ENCODE measurements at places on chromosomes 7 and 10.
A peak's percentile ranks its signal among the peaks of the same experiment; 100 is the strongest.

DNA sequence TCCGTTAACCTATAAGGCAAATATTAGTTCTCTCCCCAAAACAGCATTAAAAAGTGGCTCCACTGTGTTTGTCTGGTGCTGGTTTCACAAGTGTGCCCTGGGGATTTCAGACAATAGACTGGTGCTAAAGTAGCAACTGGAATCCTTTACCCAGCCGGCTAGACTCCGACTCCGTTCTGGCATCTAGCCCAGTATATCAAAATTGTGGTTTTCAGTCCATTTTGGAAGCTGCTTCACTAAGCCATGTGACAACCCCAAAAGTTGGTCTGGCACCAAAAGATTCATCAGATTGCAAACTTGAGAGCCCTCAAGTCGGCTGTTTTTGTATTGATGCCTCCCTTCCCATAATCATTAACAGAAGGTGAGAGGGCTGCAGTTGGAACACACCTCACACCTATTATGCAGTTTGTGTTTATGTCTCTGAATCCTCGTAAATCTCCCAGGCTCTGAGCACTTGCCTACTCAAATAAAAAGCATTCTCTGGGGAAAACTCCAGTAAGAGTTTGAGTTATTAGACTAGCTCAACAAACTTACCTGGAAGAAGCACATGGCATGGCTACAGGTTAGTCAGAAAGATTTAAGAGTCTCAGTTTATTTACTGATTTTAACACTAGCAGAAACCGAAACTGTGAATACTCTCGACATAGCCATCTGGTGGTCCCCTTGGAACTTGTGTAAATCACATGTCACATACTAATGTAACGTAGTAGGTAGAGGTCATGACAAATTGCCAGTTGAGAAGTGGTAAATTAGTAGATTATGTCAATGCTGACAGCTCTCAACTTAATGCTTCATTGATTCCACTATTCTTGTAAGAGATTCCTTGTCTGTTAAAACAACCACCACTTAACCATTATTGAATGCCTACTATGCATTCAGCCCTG, 14.8 kb upstream of the WNT16 start:
- DNase-seq, result peak; percentile 86

GRCh38 chr10:44723619-44724325, 187.4 kb upstream of the TMEM72 start:
- DNase-seq, result no peak

GRCh38 chr7:79050603-79051002, 402.9 kb downstream of the MAGI2 start:
- DNase-seq, result peak; percentile 28

DNA sequence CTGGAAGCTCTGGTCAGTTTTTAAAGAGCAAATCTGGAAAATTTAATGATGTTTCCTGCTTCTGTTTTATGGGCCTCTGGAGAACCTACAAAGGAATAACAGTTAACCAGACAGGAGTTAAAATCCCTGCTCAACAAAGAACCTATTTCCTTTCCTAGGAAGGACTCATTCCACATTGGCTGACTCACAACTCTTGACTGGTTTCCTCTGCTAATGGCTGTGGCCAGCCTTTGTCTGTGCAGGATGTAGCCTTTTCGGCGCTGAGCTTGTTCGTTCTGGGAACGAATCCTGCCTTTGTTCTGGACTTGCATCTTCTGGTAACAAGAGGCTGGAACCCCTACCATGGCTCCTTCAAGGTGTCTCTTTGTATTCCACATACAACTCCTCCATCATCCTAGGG, 112.8 kb upstream of the PDCD4 start:
- no peak for DNase-seq

DNA sequence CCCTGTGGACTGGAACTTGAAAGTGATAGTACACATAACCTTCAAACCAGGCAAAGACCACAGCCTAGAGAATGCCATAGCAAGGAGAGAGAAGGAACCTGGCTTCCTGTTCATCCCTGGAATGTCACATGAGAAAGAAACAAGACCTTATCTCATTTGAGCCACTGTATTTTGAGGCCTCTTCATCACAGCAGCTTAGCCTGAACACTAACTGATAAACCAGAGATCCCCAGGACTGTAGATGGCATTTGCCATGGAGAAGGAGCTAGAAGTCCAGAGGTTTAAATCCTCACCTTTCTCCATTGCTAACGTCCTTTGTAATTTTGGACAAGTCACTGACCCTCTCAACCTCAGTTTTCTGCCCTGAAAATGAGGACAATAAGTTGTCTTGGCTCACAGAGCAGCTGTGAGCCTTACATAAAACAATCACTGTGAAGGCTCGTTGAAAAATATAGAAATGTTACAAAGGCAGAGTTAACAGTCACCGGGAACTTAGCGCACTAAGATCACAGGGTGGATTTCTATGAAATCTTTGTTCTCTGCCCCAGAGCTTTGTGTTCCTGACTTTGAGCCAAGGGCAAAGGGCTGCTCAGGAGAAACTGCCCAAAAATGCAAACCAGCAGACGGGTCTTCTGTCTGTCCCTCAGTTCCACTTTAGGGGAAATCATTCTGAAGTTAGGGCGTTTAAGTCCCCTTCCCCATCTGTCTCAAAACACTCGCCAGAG, 197.0 kb downstream of the USP6NL start:
- no peak for DNase-seq

GRCh38 chr7:110548372-110548771, 542.6 kb upstream of the LRRN3 start:
- DNase-seq, result no peak

DNA sequence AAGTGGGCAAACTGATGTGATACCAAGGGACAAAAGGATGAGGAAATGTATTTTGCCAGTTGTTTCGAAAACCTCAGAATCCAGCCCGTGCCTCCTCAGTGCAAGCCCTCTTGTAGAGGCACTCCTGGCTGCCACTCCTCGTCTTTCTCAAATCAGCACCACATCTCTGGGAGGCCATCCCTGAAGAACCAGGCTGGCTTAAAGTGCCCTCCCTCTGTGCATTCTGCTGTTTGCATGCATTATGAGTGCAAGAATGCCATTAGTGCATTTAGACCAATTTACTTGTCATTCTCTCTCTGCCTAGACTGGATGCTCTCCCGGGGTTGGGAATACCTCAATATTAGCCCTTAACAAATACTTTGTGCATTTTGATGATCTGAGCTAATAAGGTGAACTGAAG, 19.9 kb upstream of the FAM180A start:
- DNase-seq, result no peak

DNA sequence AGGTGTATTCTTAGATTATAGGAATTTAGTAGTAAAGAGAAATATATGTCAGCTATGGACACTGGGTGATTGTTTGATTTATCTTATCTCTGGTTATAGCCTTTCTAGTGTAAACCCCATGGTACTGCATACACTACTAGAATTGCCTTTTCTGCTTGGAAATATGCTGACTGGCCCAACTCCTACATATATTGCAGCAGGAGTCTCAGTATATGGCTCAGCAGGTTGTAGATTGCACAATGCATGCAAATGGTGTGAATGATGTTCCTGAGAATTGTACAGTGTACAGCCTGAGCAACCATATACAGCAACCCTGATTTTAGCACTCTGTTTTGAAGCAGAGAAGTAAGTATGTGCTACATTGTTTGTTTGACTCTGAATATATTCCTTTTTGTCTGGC, 153.4 kb upstream of the NPY start:
- DNase-seq, result no peak

DNA sequence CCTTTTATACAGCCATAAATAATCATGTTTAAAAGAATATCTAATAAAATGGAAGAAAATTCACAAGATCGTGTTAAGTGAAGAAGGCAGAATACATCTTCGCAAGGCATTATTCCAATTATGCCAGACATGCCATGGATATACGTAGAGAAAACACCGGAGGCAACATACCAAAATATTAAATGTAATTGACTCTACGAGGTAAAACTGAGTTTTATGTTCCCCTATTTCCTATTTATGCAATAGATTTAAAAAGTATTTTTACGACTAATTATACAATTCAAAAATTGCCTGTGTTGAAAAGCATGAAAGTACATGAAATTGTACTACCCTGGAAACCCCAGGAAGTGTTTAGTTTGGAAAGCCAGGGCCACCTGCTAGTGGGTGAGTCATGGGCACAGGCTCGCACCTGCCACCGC, 936 bp upstream of the REPIN1 start:
- DNase-seq, result no peak

DNA sequence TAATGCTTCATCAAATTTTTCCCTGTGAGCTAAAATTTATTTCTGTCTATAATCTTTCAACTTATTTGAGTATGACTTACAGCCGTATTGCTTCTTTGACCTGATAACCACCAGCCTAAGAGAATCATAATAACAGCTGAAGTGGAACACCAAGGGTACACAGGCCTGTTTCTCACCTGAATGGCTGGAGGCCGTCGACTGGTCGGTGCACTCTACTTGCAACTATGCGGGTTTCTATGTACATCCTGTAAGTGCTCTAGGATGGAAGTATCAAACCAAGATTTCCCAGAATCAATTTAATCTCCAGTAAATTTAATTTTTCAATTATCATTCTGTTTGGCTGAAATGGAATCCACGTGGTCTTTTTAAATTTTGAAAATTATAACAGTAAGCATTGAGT, 504.8 kb upstream of the PHF14 start:
- no peak for DNase-seq

- DNase-seq, result no peak
Observed at GRCh38 chr7:77537136-77537777, at the start of gene PTPN12. TSS of gene PTPN12 (plus strand) at chr7:77537295. CDS start at chr7:77537547, 252 bp downstream.

DNA sequence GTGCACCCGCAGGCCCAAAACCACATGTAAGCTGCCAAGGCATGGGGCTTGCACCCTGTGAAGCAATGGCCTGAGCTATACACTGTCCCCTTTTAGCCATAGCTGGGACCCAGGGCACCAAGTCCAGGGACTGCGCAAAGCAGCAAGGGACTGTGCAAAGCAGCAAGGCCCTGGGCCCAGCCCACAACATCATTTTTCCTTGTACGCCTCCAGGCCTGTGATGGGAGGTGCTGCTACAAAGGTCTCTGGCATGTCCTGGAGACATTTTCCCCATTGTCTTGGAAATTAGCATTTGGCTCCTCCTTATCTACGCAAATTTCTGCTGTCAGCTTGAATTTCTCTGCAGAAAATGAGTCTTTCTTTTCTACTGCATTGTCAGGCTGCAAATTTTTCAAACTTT, 24.8 kb downstream of the ARHGAP19 start:
- no peak for DNase-seq

DNA sequence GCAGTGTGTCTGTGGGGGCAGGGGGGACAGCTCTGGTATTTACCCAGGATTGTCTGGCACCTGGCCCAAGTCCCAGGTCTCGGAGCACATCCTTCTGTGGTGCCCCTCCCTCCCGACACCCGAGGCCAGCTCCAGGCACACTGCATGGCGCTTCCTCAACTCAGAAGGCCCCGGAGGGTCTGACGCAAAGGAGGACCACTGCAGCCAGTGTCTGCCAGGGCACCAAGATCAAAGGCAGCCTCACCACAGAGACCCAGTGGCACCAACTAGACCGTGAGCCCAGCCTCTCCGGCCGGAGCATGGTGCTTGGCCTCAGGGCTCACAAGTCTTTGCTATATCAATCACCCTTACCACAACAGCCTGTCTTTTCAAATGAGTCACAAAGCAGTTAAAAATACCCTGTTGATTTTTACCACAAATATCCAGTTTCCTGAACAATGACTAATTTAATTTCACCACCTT, 99.3 kb upstream of the DDC start:
- no peak for DNase-seq

- no peak for DNase-seq
Observed at GRCh38 chr7:100137851-100138760, 10.6 kb upstream of the LAMTOR4 start.

DNA sequence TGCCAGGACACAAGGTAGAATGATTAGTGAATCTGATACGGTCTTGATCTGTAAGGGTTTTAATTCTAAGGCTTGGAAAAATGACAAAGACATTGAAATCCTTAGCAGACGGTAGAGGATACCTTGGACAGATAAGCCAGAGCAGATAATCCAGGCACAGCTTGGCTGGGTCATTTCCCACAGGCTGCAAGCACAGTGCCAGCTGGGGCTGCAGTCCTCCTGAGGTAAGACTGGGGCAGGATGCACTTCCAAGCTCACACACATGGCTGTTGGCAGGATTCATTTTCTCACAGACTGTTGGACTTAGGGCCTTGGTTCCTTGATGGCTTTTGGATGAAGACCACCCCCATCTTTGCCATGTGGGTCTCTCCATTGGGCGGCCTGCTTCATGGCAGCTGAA, 63.2 kb upstream of the BMPER start:
- peak; percentile 45 for DNase-seq

GRCh38 chr10:98295907-98296306, 27.9 kb upstream of the LOXL4 start:
- DNase-seq, result peak; percentile 48

- DNase-seq, result no peak
Observed at GRCh38 chr7:110209884-110210283, 881.0 kb upstream of the LRRN3 start.

GRCh38 chr7:28355635-28356319, 56.5 kb upstream of the CREB5 start:
- no peak for DNase-seq

Data from NCI-H446 (cell line).